IPS DF 19.7 (cell line): ENCODE measurements at places on chromosomes 7 and 10.

DNA sequence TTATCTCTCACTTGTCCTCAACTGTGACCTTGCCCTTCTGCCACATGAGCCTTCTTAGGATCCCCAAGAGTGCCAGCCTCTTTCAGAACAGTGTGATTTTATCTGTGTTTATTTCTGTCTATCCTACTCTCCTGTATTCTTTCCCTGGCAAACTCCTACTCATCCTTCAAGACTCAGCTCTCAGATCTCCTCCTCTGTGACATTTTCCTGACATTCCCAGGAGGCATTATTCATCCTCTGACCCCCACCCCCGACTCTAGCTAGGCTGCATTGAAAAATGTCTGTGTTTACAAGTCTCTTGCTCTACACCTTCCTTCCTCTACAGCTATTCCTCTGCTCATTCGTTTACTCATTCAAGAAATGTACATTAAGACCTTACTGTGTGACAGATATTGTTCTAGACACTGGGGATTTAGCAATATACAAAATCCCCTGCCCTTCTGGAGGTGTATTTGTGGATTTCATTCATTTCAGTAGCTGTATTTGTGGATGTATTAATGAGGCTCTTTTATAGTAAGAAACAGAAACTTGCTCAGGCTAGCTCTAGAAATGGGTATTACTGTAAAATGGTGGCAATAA, 61.4 kb upstream of the COMTD1 start:
- no peak for DNase-seq

DNA sequence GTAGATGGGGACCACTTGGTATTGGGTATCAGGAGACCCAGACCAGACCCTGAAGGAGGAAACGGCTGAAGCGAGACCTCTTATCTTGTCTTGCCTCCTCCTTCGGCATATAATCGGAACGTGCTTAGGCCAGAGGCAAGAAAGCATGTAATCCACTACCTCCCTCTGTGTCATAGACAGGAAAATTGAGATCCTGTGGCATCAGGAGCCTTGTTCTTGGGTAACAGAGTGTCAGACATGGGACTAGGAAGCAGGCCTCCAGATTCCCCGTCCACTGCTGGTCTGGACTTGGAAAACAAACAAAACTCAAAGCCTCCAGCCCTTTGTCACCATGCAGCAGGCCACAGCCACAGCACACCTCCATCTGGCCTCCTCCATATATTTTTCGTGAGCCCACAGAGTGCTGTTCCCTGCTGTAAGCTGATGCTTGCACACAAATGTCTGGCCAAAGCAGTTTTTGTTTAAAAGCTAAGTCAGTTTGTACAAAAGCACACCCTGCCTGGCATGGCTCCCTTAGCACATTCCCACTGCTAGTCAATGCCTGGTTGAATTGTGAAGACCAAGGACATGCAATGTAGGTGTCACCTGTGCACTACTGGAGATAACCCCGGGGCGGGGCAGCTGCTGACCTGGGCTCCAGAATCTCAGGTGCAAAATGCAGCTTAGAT, 510.9 kb downstream of the RPS24 start:
- DNase-seq = no peak

DNA sequence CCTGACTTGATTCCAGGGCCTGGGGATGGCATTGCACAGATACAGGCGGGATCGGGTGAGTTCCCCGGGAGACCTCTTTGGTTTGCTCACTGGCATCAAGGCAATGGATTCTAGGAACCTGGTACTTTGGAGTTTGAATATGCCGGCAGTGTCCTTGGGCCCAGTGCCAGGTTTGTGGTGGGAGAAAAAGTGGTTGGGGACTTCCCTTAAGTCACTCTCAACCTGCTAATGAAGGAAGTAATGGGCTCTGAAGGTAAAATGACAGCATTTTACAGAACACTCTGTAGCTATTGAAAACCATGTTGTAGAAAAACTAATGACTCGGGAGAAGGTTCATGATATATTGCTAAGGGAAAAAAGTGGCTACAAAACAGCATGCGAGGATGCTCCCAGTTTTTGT, 129.9 kb downstream of the CFAP58 start:
- DNase-seq = no peak

DNA sequence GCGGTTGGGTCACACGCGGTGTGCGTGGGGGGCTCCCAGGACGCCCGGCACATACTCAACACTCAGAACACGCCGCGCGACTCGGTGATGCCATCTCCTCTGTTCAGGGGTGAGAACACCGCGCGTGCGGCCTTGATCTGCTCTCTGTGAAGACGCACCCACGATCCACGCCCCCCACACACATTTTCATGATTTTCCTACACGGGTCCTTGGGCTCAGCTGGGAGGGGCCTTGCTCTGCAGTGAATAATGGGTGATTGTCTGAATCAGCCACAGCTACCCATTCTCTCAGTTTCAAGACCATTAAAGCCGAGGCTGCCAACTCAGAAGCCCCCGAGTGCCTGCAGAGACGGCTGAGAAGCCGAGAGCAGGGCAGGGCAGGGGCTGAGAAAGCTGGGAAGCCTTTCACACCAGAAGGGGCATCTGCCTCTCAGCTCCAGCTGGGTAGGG, 54.3 kb upstream of the PDGFA start:
- no peak for DNase-seq

DNA sequence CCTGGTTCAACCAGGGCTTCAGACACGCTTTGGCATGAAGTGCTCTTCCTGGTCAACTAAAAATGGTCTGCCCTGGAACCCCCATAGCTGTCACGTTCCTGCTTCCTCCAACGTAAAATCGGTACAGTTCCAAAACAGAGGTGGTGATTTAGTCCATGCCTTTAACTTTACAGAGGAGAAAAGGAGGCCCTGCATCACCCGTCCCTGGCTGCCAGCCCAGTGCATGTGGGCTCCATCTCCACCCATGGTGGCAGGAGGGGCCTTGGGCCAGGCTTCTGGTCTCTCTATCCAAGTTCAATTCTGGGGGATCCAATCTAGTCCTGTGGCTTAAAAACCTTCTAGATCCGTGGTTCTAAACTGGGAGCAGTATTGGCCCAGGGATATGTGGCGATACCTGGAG, 18.7 kb downstream of the ECHDC3 start:
- DNase-seq = no peak

GRCh38 chr10:18683427-18683826, 24.2 kb downstream of the ARL5B start:
- no peak for DNase-seq

DNA sequence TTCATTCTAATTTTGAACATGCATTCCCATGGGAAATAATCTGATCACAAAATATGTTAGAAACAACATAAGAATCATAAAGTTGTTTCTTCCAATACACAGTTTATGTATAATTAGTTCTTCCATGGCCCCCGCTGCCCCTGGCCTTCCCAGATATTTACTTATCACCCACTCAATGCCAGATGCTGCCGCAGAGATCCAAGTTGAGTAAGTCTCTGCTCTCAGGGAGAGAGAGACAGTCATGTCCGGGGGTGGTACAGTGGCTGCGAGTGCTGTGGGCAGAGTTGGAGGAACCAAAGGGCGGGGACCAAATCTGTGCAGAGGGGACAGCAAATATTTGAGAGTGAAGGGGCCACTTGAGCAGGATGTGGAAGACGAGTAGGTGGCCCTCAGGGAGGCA, 37.1 kb downstream of the COL26A1 start:
- DNase-seq = no peak

DNA sequence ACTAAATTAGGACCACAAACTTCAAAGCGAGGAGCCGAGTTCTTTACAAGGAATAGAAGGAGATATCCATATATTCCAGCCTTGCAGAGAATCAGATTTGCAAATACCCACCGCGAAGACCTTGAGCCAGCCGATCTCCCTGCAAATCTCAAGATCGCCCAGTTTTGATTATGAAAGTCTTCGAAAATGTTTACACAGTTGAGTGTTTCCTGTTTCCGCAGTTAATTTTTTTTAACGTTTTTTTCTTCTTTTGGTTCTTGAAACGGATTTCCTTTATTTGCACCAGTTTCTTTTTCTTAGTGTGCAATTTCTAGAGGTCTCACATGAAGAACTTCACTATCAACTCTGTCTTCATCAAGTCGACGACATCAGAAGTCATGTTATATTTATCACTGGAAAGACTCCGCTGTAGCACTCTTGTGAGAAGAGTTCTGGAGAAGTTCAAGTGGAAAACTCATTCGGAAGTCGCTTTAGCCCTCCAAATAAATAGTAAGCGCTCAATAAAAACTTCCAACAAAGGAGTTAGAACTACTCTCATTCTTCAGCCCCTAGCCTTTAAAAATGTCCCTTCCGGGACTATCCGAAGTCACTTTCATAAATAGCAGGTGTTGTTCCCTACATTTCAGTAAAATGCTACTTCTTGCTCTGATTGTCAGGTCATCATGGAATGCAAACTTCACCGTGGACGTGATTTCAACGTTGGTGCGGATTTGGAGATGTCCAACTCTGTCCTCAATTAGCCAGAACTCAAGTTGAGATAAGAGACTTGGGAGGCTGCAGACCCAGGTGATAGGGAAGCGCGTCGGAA, 11.9 kb upstream of the SPAG6 start:
- DNase-seq = no peak

DNA sequence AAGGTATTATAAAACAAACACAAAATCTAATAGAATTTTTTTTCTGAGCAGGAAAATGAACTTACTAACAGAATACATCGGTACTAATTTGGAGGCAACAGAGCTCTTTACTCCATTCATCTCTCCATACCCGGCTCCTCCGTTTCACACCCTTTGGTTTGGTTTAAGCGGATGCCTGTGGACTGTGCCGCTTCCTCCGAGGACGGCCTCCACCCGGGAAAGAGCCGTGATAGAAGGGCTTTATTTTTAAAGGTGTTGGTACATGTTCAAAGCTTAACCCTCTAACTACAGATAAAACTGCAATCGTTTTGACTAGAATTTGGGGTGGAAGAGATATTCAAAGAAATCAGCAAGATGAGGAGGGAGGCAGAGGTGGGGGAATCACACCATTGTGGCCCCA, 1.9 kb downstream of the VIPR2 start:
- no peak for DNase-seq

DNA sequence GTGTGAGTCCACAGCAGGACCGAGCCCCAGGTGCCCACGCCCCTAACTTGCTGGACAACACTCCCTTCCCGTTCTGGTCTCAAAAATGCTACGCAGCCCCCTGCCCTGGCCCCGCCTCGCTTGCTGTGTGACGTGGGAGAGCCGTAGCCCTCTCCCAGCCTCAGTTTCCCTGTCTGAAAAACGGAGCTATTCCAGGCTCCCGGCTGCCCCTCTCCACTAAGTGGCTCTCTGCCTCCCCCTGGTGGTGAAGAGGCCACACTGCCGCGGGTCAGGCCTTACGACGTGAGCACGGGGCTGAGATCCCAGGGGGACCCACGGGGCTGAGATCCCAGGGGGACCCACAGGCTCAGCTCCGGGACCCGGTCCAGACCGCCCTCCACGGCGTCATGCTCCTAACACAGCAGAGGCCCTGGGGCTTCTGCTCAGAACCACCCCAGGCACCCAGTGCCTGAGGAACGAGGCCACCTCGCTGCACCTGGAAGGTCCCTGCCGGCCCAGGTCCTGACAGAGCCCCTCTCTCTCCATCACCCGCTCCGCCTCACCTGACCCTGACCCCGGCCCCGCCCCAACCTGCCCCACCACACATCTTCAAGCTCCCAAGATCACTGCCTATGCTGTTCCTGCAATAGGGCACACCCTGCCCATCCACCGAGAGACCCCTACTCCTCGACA, 26.7 kb downstream of the MICALL2 start:
- no peak for DNase-seq

- no peak for DNase-seq
These were observed 33.6 kb downstream of the ABCB1 start for GRCh38 chr7:87567052-87567451.

- no peak for DNase-seq
These were observed 98.9 kb downstream of the CARD11 start for GRCh38 chr7:2944739-2945138.

DNA sequence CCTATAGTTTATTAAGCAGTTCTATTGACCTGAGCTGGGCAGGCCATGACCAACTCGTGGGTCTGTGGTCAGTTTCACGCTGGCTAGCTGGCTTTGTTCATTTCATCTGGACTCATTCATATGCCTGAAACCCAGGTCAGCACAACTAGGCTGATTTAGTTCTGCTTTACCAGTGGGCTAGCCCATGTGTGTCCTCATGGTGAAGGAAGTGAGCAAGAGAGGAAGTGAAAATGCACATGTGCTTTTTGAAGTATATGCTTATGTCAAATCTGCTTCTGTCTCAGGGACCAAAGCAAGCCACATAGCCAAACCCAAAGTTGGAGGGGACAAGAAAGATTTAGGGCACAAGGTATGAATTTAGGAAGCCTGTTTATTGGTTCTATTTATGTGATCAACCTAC, 154.5 kb downstream of the RNF133 start:
- DNase-seq = no peak

- no peak for DNase-seq
These were observed 67.0 kb upstream of the VIPR2 start for GRCh38 chr7:159211540-159212182.

DNA sequence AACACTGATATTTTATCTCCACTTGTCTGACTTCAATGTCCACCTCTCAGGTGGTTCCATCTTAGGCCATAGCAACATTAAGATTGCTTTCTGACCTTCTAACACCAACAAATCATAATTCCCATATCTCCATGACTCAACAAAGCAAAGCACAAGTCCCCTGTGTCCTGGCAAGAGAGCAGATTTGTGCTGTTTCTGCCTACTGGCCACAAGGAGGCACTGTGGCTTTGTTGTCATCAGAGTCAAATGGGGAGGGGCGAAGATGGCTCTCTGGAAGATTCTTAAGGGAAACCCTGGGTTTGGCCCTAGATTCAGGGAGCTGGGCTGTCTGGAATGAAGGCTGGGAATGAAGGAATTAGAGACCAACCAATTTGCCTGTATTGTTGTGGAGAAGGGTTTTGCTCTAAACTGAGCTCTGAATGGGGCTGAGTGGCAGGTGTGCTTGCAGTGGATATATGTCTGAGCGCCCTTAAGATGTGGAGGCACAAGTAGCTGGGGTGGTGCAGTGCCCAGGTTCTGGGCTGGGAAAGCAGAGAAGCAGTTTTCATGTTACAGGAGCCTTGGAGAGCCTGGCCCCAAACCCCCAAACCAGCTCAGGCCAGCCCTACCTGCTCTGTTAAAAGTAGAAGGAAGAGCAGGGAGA, 154.8 kb upstream of the PRSS58 start:
- peak; percentile 59 for DNase-seq

DNA sequence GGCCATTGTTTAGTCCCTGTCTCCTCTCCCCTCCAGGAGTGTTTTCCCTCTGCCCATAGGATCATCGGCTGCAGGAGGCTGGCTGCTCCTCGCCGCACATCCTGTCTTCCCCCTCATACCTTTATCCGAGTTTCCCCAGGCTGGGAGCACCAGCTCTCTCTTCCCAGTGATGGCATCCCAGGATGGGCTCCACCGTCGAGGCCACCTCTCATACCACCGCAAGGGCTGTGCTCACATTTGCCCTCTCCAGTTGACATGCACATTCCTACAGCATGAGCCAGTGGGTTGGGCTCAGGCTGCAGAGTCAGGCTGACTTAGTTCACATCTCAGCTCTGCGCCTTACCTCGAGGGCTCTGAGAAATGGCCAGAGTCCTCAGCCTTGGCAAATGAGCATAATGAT, 12.1 kb downstream of the HKDC1 start:
- DNase-seq = no peak

- DNase-seq = no peak
These were observed 104.7 kb upstream of the ZNF438 start for GRCh38 chr10:31136386-31136785.
